RWPE2 (cell line): ENCODE measurements at places on chromosomes 11 and 22.
A peak's percentile ranks its signal among the peaks of the same experiment; 100 is the strongest.

GRCh38 chr11:118622376-118623268 lies 15.2 kb downstream of the PHLDB1 start:
- H3K4me1 ChIP-seq = peaks cover 58% of the 10 kb centered on the region
- DNase-seq = peak; percentile 96
- peak overlapping the region; percentile 66 for H3K4me3 ChIP-seq

DNA sequence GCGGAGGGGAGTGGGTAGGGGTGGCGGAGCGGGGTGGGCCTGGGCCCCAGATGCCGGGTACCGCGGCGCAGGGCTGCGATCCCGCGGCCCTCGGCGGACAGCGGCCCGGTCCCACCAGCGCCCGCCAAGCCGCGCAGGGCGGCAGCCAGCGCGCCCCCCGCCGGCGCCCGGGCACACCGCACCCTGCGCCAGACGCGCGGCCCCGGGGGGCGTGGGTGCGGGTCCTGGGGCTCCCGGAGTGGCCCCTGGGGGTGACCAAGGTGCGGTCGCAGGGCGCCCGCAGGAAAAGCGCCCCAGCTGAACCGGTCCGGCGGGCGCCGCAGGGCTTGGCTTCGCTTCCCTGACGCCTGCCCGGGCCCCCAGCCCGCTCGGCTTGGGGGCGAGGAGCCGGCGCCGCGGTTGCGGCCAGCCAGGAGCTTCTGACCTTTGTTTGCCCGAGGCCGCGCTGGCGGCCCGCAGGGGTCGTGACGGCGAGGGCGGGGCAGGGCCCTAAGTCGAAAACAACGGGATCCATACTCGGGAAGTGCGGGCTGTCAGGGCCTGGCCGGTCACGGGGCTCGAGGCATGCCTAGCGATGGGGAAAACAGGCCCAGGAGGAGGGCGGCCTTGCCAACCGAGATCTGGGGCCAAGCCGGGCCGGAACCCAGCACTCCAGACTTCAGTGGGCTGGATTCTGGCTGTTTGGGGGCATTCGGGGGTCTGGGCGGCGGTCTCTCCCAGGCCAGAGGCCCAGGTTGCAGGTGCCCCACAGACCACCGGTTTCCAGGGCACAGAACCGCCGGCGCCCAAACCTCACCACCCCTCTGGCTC lies 581 bp upstream of the AP5B1 start:
- peak overlapping the region; percentile 62 for H3K4me3 ChIP-seq
- H3K4me1 ChIP-seq = no peaks in the 10 kb centered on the region
- peak; percentile 54 for DNase-seq
- H3K27me3 ChIP-seq = peaks cover under 1% of the 10 kb centered on the region

- DNase-seq = no peak
- H3K4me3 ChIP-seq = no peak overlapping the region
- H3K4me1 ChIP-seq = no peaks in the 10 kb centered on the region
- no peaks in the 10 kb centered on the region for H3K36me3 ChIP-seq
- no peak overlapping the region for H3K27ac ChIP-seq
These were observed 23.3 kb upstream of the WEE1 start for GRCh38 chr11:9550191-9550628.

- H3K27me3 ChIP-seq = no peaks in the 10 kb centered on the region
- H3K4me3 ChIP-seq = no peak overlapping the region
- no peaks in the 10 kb centered on the region for H3K36me3 ChIP-seq
- DNase-seq = no peak
- H3K4me1 ChIP-seq = no peaks in the 10 kb centered on the region
These were observed 86.8 kb downstream of the WT1 start for GRCh38 chr11:32348502-32348901.

- H3K27ac ChIP-seq = peak overlapping the region; percentile 79
- H3K4me1 ChIP-seq = peaks cover 20% of the 10 kb centered on the region
- no peak for DNase-seq
- no peaks in the 10 kb centered on the region for H3K27me3 ChIP-seq
These were observed 291.8 kb downstream of the AASDHPPT start for GRCh38 chr11:106369224-106369623.

DNA sequence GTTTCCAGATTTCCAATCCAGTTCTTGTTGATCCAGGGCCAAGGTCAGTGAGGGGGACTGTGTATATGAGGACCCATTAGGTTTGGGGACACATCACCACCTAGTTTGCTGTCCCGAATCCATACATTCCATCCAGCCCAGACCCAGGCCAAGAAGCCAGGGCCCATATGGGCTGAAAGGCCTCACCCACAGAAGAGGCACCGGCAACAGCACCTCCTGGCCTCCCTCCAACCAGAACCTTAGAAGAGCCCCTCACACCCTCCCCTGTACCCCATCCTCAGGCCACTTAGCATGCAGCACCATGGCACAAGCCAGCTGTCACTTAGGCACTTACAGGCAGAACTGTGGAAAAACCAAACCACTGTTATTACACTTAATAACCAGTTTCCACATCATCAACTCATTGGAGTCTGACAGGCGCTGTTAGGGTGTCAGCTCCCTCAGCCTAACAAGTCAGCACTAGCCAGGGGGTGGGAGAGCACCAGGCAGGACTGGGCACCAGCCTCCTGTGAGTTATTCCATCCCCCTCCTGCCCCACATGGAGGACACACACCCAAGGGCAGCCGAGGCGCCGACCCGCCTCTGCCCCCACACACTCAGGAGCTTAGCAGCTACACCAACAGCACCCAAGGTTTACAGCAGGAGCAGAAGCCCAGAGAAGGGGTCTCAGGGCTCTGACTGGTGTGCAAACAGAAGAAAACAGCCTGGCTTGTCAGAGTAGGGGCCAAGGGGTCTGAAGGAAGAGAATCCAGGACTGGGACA lies 132.0 kb downstream of the BUD13 start:
- no peak overlapping the region for H3K27ac ChIP-seq
- no peaks in the 10 kb centered on the region for H3K4me1 ChIP-seq
- H3K36me3 ChIP-seq = no peaks in the 10 kb centered on the region
- DNase-seq = no peak
